Astrocyte (in vitro differentiated cells and primary cell): ENCODE measurements at places on chromosomes 11 and 22.
A peak's percentile ranks its signal among the peaks of the same experiment; 100 is the strongest.

DNA sequence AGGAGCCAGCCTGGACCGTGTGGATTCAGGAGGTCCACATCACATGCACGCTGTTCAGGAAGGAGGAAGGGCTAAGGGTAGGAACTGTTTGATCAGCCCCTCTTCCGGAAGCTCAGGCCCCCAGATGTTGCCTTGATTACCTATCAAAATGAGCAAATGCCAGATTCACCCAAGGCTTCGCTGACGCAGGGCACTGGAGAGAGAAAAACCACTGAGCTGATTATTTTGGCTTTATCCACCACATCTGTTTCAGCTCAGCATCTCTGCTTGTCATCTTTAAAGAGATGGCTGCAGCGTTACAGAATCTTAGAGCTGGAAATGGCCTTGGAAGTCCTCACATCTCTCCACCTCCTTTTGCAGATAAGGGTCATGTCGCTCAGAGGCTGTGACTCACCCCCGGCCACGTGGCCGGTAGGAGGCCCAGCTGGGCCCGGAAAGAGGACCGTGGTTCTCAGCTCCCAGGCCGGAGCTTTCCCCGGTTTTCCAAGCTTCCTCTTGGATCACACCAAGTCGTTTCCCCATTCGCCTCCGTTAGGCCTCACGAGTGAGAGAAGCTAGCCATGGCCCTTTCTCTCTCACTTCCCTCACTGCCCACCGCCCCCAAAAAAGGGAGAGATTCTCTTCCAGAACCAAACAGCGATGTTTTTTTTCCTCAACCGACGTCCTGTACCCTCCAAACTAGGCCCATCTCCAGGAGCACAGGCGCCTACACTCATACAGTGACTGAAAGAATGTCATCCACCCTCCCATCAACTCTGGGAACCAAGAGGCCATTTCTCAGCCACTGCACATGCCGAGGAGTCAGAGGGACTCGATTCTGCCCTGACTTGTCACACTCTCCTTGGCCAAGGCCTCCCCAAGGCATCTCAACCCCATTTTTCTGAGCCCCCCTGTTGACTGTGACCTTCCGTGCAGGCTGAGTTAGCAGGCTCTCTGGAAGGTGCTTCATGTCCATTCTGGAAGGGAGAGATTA, 37.6 kb downstream of the LIF start:
- peak; percentile 94 for DNase-seq

- DNase-seq: peak; percentile 52
These were observed 29.1 kb upstream of the BIRC3 start for GRCh38 chr11:102287964-102288724.

DNA sequence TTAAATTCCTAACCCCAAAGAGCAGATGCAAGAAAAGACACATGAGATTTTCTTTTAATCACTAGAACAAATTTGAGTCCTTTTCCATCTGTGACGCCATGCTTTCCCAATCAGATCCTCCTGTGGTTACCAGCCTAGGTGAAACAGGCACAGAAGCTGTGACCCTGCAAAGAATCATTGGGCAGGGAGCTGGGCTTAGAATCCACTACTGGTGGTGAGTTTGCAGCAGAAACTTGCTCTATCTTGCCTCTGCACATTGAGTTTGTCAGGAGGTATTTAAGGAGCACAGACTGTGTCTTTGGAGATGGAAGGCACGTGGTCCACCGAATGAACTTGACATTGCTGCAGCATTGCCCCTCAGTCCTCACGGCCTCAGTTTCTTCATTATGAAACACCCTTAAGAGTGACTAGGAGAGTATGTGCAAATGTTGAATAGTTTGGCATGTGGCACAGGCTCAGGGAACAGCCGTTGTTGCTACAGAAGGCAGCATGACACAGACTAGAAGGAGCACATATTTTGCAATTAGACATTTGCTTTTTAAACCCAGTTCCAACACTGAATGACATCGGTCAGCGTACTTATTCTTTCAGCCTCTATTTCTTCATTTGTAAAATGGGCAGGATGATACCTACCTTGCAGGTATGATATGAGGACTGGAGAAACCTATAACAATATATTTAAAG, 127.6 kb downstream of the DBX1 start:
- no peak for DNase-seq

GRCh38 chr11:68262544-68262827, 9.3 kb downstream of the C11orf24 start:
- no peak for DNase-seq

GRCh38 chr11:64591257-64592233, 525 bp downstream of the SLC22A12 start:
- DNase-seq: no peak
